NCI-H1436 treated with DMSO at 0.1 percent for 48 hours (cell line): ENCODE measurements at places on chromosomes 3 and 15.

- no peak for DNase-seq
Measured at GRCh38 chr3:99418209-99418635, 220.2 kb upstream of the COL8A1 start.

GRCh38 chr3:135141672-135142071 is 346.6 kb downstream of the EPHB1 start:
- DNase-seq = peak; percentile 14

GRCh38 chr3:188507244-188507720 is 353.3 kb downstream of the LPP start:
- DNase-seq = no peak

DNA sequence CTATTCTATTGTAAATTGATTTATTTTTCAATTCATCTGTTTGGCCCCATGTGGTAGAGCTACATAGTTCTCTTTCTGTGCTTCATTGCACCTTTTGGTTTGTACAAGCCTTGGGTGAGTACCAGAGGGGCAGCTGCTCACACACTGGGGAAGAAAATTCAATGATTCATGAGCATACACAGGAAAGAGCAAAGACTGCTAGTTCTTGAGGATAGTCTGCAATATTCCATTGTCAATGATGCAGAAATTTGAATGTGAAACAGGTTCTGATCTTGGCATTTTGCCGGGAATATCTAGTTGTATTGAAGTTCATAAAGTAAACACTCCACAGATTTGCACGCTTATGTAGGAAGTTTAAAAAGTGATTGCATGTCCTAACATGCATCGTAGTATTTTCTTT is 304.6 kb downstream of the NAALADL2 start:
- DNase-seq = no peak

GRCh38 chr15:86515625-86516024 is 436.0 kb downstream of the AGBL1 start:
- no peak for DNase-seq

- DNase-seq = no peak
Measured at GRCh38 chr3:119156868-119157267, 10.9 kb downstream of the TEX55 start.

DNA sequence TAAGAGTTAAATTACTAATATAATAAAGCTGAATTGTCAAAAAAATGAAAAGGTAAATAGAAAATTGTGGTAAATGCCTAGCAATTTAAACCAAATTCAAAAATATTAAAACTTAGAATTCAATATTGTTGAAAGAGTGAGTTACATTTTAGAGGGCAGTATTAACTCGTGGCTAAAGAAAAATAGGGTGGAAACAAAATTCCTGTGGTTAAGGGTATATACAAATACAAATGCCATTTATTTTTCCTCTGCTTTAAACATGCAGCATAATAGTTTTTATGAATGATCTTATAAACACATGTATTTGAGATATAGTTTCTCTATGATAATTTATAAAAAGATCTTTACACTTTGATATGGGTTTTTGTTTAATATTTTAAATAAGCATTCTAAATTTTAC is 79.0 kb downstream of the NEDD4 start:
- no peak for DNase-seq

- no peak for DNase-seq
Measured at GRCh38 chr3:110755345-110755744, 316.3 kb upstream of the NECTIN3 start.

GRCh38 chr3:42892169-42892568 is 13.8 kb upstream of the ZNF662 start:
- no peak for DNase-seq

GRCh38 chr3:177208781-177209180 is 11.5 kb upstream of the TBL1XR1 start:
- no peak for DNase-seq

DNA sequence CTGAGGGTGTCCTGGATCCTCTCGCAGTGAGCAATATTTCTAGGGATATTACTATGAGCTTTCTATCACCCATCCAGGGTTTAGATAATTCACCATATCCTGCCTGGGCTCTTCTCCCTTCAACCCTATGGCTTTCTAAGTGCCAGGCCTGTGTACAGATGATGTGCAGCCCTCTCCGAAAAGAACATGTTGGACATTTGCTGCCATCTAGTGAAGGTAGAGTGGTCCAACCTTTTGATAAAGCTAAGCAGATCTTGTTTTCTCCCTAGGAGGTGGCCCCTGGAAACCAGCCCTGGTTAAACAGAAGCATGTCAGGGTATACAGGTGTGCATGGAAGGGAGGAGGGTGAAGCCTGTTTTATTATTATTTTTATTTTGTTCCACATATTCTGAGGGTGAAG is 27.9 kb upstream of the SCN10A start:
- no peak for DNase-seq

DNA sequence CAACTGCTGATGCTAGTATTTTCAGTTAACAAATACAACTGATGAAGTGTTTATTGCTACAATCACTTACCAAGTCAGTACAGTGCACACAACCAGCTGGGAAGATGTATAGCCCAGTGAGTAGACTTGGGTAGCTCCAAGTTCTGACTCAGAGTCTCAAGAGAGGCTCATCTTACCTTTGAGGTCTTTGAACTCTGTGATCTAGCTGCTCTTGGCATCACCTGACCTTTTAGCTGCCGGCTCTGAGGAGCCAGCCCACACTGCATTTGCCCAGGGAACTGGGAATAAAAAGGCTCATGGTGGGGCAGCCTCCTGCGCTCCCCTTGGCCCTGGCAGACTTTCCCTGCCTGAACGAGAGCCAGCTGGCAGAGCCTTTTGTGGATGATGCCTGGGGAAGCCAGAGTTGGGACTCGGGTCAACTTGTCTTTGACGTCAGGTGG is 82.6 kb downstream of the CEMIP start:
- no peak for DNase-seq

- no peak for DNase-seq
Measured at GRCh38 chr3:5055357-5056110, 66.6 kb upstream of the ARL8B start.

DNA sequence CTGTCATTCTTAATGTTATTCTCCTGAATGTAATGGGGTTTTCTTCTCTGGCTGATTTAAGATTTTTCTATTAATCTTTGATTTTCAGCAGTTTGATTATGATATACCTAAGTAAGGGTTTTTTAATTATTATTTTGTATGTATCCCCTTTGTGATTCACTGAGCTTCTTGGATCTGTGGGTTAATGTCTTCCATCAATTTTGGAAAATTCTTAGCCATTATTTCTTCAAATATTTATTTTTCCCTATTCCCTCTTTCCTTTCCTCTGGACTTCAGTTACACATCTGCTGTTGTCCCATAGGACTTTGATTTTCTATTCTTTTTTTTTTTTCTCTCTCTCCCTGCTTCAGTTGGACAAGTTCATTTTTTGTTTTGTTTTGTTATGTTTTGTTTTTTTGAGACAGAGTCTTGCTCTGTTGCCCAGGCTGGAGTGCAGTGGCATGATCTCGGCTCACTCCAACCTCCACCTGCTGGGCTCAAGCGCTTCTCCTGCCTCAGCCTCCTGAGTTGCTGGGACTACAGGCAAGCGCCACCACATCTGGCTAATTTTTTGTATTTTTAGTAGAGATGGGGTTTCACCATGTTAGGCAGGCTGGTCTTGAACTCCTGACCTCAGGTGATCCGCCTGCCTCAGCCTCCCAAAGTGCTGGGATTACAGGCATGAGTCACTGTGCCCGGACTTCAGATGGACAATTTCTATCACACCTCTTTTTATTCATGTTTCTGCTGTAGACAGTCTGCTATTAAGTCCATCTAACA is 40.6 kb downstream of the XYLB start:
- DNase-seq = no peak
